Progenitor cell of endocrine pancreas (in vitro differentiated cells): ENCODE measurements at places on chromosomes 4 and X. TPM values are rescaled to one million over a fixed set of nuclear protein-coding genes. Genes with fewer than 3 reads are reported as not detected.

The BTK gene
- total RNA-seq: not detected in 2 replicates

The MAGEA12 gene
- not detected in 2 replicates for total RNA-seq

GRCh38 chr4:4394644-4395043 is 7.7 kb downstream of the NSG1 start:
- peaks cover 8% of the 10 kb centered on the region for H3K27me3 ChIP-seq
- no peak for DNase-seq
- no peak overlapping the region for H3K4me3 ChIP-seq
- no peak overlapping the region for H3K27ac ChIP-seq
- H3K36me3 ChIP-seq: peaks cover 31% of the 10 kb centered on the region
- no peaks in the 10 kb centered on the region for H3K4me1 ChIP-seq

The DCAF8L1 gene
- not detected in 2 replicates for total RNA-seq

The NSUN7 gene
- 17.5 and 20.1 TPM in 2 replicates for total RNA-seq

GRCh38 chr4:105978684-105979296 is 83.5 kb downstream of the NPNT start:
- no peak overlapping the region for H3K4me3 ChIP-seq
- H3K27ac ChIP-seq: no peak overlapping the region
- H3K4me1 ChIP-seq: peaks cover 11% of the 10 kb centered on the region
- no peak for DNase-seq
- no peaks in the 10 kb centered on the region for H3K36me3 ChIP-seq

The STS gene
- total RNA-seq: 7.6 and 7.8 TPM in 2 replicates

DNA sequence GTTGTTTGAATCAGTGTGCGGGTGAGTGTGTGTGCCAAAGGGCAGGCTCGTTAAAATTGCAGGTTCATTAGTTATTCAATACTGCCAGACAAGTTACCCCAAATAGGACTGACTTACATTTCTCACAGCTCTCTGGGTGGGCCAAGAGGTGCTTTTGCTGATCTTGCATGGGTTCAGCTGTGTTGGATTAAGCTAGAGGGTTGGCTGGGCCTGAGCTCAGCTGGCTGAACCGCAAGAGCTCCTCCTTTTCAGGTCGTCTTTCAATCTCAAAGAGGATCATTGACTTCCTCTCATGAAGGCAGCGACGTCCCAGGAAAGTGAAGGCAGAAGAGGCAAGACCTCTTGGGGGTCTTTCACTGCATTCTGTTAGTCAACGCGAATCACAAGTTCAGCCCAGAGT is 343.3 kb upstream of the FRG1 start:
- H3K27ac ChIP-seq: no peak overlapping the region
- H3K36me3 ChIP-seq: peaks cover 2% of the 10 kb centered on the region
- no peaks in the 10 kb centered on the region for H3K4me1 ChIP-seq
- no peak for DNase-seq

DNA sequence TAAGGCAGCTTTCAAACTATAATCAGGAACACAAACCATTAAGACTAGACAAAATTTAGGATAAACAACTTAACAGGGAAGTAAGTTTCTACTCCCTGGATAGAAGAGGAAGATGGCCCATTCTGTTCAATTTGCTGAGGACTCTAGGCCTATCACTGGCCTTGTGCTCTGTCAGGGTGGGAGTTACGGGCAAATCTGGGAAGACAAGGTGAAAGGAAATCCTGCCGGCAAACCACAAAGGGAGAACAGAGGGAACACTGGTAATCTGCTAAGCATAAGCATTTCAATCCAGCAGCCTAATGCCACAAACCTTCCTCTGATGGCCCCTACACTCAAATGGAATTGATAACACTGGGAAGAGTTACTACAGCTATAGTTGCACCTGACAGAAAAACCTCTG is 8.3 kb downstream of the GPR82 start:
- no peak overlapping the region for H3K4me3 ChIP-seq
- peaks cover 5% of the 10 kb centered on the region for H3K4me1 ChIP-seq
- DNase-seq: no peak
- no peaks in the 10 kb centered on the region for H3K27me3 ChIP-seq
- no peak overlapping the region for H3K27ac ChIP-seq
- H3K36me3 ChIP-seq: peaks cover 1% of the 10 kb centered on the region

- H3K4me1 ChIP-seq: peaks cover 14% of the 10 kb centered on the region
- H3K36me3 ChIP-seq: peaks cover 3% of the 10 kb centered on the region
- no peak overlapping the region for H3K4me3 ChIP-seq
Observed at GRCh38 chr4:155694100-155694785, 27.6 kb downstream of the GUCY1A1 start.

DNA sequence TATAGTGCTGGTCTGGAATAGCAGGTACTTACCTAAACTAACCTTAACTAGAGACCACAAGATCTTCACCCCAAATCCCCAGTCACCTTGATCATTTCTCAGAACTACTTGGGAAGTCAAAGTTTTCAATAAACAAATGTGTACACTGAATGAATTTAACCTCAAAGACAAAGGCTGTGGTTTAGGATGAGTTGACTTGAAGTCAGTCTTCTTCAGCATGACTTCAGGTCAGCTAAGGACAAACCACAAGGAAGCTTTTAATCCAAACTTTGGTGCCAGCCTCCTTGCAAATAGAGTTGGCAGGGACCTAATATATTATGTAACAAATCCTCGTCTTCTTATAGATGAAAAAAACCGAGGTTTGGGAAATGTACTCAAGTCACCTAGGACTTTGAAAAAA is 21.2 kb upstream of the VCX2 start:
- no peak for DNase-seq
- no peak overlapping the region for H3K27ac ChIP-seq
- no peaks in the 10 kb centered on the region for H3K36me3 ChIP-seq
- no peaks in the 10 kb centered on the region for H3K4me1 ChIP-seq

DNA sequence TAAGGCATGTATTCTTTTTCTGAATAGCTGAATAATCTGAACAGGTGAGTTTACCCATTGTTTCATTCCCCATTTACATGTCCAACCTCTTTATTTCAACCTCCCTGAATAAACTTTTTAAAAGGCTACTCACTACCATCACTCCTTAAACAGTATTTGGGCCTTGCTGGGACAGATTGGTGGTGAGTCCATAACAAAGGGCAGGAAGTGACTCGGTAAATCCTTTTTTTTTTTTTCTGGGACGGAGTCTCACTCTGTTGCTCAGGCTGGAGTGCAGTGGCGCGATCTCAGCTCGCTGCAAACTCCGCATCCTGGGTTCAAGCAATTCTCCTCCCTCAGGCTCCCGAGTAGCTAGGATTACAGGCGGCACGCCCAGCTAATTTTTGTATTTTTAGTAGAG is 23.4 kb upstream of the SEC24B start:
- H3K36me3 ChIP-seq: no peaks in the 10 kb centered on the region
- no peak for DNase-seq
- no peak overlapping the region for H3K27ac ChIP-seq
- H3K4me3 ChIP-seq: no peak overlapping the region
- no peaks in the 10 kb centered on the region for H3K27me3 ChIP-seq

DNA sequence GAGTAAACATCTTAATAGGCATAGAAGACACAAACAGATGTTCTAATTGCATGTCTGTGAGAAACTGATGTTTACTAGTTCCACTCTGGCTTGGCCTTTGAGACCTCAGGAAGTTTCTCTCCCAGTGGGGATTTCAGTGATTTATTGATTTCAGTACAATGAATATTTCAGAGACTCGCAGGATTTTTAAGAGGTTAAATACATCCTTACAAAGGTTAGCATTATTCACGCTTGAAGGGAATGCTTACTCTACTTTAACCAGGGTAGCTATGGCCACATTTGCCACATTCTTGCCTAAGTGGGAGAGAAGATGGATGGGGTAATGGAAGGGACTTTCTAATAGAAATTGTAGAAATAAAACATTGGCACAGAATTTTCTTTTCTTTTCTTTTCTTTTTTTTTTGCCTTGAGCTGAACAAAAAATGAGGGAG is 480.1 kb downstream of the SPRY1 start:
- no peak overlapping the region for H3K4me3 ChIP-seq
- H3K27me3 ChIP-seq: no peaks in the 10 kb centered on the region
- H3K36me3 ChIP-seq: peaks cover 2% of the 10 kb centered on the region

The TLR6 gene
- total RNA-seq: 0.89 and 1.1 TPM in 2 replicates

The DNAAF6 gene
- not detected in 2 replicates for total RNA-seq

DNA sequence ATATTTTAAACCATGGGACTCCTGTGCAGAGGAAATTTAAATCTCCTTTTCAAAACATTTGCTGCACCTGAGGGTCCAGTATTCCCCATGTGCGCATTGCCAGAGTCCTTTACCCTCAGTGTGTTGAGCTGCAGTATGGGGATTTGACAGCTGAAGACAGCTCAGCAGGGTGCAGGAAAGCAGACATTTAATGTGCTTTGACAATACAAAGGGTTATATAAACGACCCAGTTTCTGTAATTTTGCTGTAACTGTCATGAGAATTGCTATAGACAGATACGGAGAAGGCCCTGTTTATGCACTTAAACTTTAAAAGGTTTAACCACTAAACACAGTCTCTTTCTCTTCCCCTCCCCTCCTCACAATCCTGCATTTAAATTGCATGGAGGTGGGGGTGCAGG is 393.4 kb downstream of the MID1IP1 start:
- DNase-seq: no peak
- H3K36me3 ChIP-seq: no peaks in the 10 kb centered on the region
- peaks cover 9% of the 10 kb centered on the region for H3K4me1 ChIP-seq
- H3K27me3 ChIP-seq: no peaks in the 10 kb centered on the region

The ANK2 gene
- 9.1 and 11.1 TPM in 2 replicates for total RNA-seq

The JAKMIP1 gene
- total RNA-seq: 0.89 and 0.93 TPM in 2 replicates

The PCDH7 gene
- total RNA-seq: 9.9 and 17.2 TPM in 2 replicates

The CPLX1 gene
- total RNA-seq: 1.4 and 2.0 TPM in 2 replicates

The CITED1 gene
- 1.1 and 2.0 TPM in 2 replicates for total RNA-seq

GRCh38 chr4:184885602-184886001 is 59.8 kb upstream of the ACSL1 start:
- H3K36me3 ChIP-seq: no peaks in the 10 kb centered on the region
- H3K27me3 ChIP-seq: peaks cover 3% of the 10 kb centered on the region
- H3K27ac ChIP-seq: no peak overlapping the region
- H3K4me1 ChIP-seq: peaks cover 3% of the 10 kb centered on the region
- no peak overlapping the region for H3K4me3 ChIP-seq

- DNase-seq: no peak
- peaks cover 3% of the 10 kb centered on the region for H3K36me3 ChIP-seq
- no peaks in the 10 kb centered on the region for H3K27me3 ChIP-seq
Observed at GRCh38 chr4:101075536-101075935, 271.8 kb downstream of the PPP3CA start.

The FANCB gene
- 6.6 and 8.0 TPM in 2 replicates for total RNA-seq

DNA sequence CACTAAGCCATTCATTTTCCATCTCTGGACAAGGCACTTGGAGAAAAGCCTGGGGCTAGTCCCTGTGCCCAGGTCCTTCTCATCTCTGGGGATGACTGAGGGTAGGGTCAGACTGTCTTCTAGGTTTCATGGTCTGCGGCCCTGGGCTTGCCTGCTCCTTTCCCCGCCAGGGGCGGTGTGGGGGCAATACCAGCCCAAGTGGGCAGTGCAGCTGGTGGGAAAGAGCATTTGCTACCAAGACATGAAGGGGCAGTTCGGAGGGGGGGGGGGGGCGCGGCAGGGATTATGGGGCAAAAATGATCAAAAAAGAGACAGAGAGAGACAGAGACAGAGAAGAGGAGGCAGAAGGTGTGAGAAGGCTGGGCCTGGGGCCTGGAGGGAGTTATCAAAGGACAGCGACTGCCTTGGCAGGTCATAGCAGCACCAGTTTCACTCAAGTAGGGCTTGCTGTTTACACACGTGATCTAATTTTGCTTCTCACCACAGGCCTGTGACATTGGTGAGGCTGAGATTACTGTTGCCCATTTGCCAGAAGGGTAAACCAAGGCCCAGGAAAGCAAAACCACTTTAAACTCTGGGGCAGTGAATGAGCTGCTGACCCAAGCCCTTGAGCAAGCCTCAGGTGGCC is 56.1 kb downstream of the PJA1 start:
- H3K27me3 ChIP-seq: no peaks in the 10 kb centered on the region
- no peak for DNase-seq
- no peak overlapping the region for H3K4me3 ChIP-seq
- H3K4me1 ChIP-seq: peaks cover 18% of the 10 kb centered on the region

GRCh38 chr4:41939016-41939626 is 3.9 kb downstream of the TMEM33 start:
- no peak overlapping the region for H3K27ac ChIP-seq
- no peak overlapping the region for H3K4me3 ChIP-seq
- H3K4me1 ChIP-seq: peaks cover 24% of the 10 kb centered on the region
- no peak for DNase-seq
- no peaks in the 10 kb centered on the region for H3K27me3 ChIP-seq

The CDKL5 gene
- total RNA-seq: 21.9 TPM in 2 replicates

DNA sequence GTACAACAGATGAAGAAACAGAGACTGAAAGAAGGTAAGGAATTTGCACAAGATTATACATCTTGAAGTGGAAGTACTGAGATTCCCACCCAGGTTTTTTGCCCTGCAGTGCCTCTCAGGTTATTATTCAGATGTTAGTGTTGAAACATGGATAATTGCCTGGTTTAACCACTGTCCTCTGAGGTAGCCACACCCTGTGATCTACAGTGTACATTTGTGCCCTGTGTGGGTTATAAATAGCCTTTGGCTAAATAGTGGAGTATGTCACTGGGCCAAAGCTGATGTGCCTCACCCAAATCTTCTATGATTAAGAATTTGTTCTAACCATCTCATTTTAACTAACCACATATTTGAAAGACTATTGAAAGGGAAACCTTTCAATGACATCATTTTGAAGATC is 5.4 kb upstream of the ASB5 start:
- H3K27me3 ChIP-seq: no peaks in the 10 kb centered on the region
- no peak overlapping the region for H3K27ac ChIP-seq
- H3K4me3 ChIP-seq: no peak overlapping the region
- no peak for DNase-seq
- H3K36me3 ChIP-seq: no peaks in the 10 kb centered on the region

- no peak for DNase-seq
- no peaks in the 10 kb centered on the region for H3K4me1 ChIP-seq
- no peaks in the 10 kb centered on the region for H3K27me3 ChIP-seq
Observed at GRCh38 chrX:31063114-31063513, 8.7 kb downstream of the FTHL17 start.

DNA sequence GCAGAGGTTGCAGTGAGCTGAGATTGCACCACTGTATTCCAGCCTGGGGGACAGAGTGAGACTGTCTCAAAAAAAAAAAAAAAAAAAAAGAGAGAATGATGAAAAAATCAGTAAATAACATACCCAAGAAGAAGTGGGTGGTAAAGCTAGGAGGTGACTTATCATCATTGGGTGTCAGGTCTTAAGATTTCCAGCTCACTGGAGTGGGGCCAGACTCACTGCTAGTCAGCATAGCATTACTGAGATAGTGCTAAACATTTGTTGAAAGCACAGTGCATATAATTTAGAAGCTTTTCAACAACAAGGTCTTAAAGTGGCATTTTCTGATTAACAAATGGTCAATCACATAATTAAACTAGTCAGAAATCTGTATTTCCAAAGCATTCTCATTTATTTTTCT is 221.8 kb upstream of the GYPA start:
- no peak overlapping the region for H3K4me3 ChIP-seq
- H3K27me3 ChIP-seq: peaks cover 5% of the 10 kb centered on the region
- H3K36me3 ChIP-seq: no peaks in the 10 kb centered on the region
- H3K4me1 ChIP-seq: peaks cover 1% of the 10 kb centered on the region
- no peak overlapping the region for H3K27ac ChIP-seq
- no peak for DNase-seq

GRCh38 chr4:32207456-32207855 is 1487.3 kb downstream of the PCDH7 start:
- no peak overlapping the region for H3K27ac ChIP-seq
- H3K4me1 ChIP-seq: no peaks in the 10 kb centered on the region
- no peaks in the 10 kb centered on the region for H3K27me3 ChIP-seq
- H3K36me3 ChIP-seq: no peaks in the 10 kb centered on the region
- DNase-seq: no peak

- DNase-seq: no peak
- H3K4me1 ChIP-seq: peaks cover 5% of the 10 kb centered on the region
- H3K27ac ChIP-seq: no peak overlapping the region
Observed at GRCh38 chr4:76881375-76881774, 16.6 kb downstream of the SOWAHB start.
